ENCODE measurements at places on chromosomes 6 and 20.

DNA sequence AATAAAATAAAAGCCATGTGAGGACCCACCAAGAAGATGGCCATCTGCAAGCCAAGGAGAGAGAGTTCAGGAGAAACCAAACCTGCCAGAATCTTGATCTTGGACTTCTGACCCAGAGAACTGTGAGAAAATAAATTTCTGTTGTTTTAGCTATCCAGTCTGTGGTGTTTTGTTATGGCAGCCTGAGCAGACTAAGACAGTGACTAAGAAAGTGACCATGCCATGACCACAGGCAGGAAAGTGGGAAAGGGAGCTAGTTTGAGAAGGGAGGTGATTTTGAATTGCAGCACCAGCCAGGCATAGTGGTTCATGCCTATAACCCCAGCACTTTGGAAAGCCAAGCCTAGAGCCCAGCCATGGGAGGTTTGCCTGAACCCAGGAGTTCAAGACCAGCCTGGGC lies 21.9 kb upstream of the C6orf62 start:
- no peak for DNase-seq

- no peak for DNase-seq
Observed at GRCh38 chr6:1538369-1538768, 71.3 kb upstream of the FOXC1 start.

DNA sequence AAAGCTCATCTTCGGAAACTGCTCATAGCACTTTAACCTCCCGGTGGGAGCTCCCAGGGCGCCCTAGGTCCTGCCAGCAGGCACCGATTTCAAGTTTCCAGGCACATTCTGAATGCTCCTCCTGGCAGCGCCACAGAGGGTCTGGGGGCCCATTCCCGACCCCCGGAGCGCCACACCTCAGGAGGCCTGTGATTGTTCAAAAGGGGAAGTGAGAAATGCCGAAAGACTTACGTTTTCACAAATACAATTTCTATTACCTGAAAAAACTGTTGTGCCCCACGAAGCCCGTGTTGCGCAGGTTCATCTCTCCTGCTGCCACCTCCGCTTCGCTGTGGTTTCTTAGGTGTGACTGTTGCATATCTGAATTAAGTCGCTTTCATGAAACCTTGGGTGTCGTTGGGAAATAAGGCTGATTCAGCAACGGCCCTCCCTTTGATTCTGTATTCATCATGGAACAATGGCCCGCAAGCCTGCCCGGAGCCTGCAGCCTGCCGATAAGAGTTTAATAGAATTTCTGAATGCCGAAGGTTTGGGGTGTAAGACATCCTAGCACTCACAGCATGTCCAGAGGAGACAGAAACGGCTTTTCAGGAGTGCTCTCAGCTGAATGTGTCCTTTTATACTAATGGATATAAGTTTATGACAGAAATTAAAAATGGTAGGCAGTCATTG lies 1.9 kb upstream of the MYT1 start:
- DNase-seq = no peak

- DNase-seq = no peak
Observed at GRCh38 chr6:70629929-70630328, 37.8 kb upstream of the SMAP1 start.

GRCh38 chr6:98843271-98844243 lies 9.2 kb downstream of the POU3F2 start:
- no peak for DNase-seq

DNA sequence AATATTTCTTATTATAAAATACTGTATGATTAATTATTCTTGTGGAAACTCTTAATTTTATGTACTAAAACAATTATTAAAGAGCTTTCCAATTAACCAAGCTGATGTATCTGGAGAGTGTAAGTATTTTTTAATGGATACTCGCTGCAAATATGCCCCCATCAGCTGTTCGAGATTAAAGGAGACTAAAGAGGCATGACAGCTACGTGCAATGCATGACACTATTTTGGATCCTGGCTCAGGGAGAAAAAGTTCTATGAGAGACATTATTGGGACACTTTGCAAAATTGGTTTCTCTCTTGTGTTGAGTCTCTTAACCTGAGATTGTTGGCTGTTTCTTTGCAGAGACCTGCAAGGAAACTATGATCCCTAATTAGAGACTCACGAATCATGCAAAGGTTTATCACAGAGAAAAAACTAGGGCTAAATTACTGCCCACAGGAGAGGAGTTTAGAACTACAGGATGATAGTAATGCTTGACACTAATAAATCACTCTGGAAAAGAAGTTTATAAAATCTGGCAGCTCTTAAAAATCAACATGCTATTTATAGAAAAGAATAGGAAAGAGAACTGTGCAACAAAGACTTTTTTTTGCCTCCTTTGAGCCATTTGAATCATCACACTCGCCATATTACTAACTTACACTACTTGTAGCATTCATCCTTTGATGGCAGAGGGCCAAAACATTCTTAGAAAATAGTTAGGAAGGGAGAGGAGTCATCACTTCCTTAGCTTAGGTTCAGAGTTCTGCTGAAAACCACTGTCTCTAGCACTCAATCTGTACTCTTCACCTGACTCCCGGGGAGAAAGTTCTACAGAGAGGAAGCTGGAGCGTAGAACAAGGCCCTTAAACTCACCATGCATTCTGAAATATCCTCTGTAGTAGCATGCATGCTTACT lies 25.3 kb downstream of the NRN1 start:
- peak; percentile 80 for DNase-seq

DNA sequence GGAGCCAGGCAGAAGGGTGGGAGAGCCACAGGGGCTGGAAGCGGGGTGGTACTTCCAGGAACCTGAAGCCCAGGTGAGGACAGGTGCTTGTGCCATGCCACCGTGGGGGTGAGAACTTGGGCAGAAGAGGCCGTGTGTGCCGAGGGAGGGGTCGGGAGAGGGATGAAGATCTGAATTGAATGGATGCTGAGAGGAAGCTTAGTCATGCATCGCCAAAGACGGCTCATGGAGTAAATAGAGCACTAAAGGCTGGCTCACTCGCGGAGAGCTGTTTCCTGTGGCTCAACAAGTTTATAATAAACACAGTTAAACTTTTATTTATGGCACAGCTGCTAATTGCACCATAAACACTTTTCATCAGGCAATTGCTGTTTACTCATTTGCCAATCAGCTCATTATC lies 21.7 kb upstream of the MYT1 start:
- no peak for DNase-seq

DNA sequence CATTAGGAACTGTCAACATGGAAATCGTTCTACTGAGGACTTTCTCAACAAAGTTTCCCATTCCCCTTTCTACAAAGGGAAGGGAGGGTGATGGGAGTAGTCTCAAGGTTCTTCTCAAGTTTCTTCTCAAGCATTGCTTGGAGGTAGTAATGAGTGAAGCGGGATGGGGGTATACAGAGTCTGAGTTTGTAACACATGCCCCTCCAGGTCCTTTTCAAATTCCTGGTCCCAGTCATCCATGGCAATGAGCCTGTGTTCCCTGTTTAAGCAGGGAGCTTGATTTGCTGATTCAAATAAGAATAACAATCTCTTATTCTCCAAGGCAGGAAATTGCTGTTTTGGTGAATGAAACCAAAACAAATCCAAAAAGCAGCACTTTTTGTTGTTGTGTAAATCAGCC lies 45.5 kb downstream of the MYLK4 start:
- no peak for DNase-seq

DNA sequence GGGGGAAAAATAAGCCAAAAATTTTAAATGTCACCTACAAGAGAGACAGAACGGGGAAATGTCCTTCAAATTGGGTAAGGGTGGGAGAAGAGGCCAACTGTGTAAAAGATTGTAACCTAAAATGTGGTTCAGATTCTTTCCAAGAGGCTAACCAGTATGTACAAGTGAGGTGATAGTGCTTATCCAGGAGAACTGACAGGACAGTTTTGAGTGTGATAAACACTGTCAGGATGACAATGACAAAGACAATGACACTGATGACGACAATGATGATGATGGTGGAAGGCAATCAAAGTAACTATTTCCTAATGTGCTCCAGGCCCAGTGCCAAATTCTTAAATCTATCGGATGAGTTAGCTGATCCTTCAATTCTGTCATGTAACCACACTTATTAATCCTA lies 57.3 kb downstream of the TASP1 start:
- DNase-seq = no peak

DNA sequence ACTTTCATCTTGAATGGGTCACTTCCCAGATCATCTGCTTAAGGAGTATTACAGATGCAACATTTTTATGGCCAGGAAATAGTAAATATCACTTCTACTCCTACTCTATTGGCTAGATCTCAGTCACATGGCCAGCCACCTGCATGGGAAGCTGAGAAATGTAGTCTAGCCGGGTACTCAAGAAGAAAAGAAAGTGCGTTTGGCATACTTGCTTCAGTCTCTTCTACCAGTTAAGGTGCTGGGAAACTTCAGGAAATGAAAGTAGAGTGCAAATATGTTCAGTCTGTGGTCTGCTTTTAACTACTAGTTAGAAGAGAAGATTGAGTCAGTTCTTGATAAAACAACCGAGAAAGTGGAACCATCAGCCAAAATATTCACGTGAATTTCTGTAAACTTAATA lies 129.2 kb downstream of the PDSS2 start:
- no peak for DNase-seq

GRCh38 chr6:37136821-37137200 lies 33.1 kb upstream of the PIM1 start:
- no peak for DNase-seq

DNA sequence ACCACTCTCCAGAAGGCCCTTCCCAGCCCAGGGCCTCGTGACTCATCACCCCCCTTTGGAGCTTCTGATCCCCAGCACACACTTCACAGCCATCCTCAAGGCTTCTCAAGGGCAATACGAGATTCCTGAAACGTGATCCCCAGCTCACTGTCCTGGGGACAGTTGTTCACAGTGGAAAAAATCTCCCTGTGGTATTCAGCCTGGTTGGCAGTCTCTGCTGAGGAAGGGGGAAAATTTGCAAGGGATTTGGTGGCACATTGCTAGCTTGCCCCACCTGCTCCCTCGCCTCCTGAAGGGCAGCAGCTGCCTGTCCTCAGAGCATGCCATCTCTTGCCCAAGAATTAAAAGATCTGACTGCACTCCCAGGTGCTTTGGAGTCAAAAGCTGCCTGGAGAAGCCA lies 20.7 kb upstream of the PKHD1 start:
- DNase-seq = no peak

GRCh38 chr6:163398815-163399214 lies 15.7 kb upstream of the QKI start:
- DNase-seq = no peak

DNA sequence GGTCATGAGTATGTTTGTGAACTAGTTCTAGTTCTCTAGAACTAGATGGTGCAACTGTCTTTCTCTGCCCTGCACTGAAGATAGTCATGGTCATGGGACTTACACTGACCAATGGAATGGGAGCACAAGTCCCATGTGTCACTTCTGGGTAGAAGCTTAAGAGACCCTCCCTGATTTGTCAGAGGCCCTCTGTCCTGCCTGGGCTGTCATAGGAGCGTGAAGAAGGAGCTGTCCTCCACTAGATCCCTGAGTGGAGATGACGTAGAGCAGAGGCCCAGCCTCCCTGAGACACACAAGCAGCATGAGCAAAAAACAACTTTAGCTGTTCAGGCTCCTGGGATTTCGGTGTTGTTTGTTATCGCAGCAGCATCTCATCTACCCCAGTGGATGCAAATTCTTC lies 514.5 kb downstream of the PREX1 start:
- DNase-seq = no peak

DNA sequence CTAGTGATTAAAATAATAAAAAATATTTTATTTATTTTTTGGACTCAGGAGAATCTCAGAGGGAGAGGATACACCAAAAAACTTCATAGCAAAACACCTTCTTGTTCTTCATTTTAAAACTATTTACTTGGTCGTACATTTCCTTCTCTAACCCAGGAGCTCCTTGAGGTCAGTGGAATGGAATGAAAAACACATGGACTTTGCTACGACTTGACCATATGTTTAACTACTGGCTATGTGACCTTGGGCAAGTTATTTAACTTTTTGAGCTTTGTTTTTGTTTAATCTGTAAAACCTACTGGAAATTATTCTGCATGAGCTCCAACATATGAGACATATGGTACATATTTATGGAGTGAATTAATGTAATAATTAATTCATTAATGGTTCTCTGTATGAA lies 1005.5 kb upstream of the CITED2 start:
- DNase-seq = no peak

DNA sequence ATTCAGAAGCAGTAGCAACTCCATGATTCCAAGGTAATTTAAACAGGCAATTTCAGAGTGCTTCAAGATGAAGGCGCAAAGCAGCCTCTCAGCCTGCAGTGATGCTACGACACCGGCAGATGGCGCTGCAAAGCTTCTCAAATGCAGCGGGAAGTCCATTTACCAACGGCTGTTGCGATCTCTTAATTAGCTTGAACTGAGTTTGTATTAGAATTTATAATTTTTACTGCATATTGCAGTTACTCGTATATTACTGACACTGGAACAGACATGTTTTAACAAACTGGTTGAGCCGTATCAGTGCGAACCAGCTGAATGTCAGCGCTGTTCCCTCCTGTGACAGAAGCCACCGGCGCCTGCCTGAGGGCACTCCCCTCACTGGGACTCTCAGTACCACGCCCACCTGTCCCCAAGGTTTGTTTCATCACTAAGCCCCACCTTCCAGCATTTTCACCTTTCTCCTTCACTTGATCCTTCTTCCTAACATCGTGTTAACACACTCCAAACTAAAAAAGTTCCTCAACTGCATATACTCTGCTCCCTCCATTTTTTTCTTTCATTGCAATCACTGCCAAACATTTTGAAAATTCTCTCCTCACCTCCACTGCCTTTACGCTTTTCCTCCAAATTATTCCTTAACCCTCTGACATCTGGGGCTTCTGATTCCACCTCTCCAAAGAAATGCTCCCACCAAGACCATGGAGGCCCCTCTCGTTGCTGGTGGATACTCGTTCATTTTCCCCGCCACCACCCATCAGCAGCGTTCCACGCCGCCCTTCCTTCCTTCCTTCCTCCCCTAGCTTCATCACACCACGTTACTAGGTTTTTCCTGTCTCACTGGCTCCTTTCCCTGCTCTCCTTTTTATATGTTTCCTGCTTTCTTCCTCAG lies 14.5 kb downstream of the GNL1 start:
- DNase-seq = peak; percentile 69

- peak; percentile 72 for DNase-seq
Observed at GRCh38 chr6:111737065-111737521, 131.4 kb upstream of the TRAF3IP2 start.

- DNase-seq = no peak
Observed at GRCh38 chr6:1821164-1821512, 211.4 kb downstream of the FOXC1 start.

- DNase-seq = no peak
Observed at GRCh38 chr6:12750416-12750815, 33.8 kb downstream of the PHACTR1 start.

DNA sequence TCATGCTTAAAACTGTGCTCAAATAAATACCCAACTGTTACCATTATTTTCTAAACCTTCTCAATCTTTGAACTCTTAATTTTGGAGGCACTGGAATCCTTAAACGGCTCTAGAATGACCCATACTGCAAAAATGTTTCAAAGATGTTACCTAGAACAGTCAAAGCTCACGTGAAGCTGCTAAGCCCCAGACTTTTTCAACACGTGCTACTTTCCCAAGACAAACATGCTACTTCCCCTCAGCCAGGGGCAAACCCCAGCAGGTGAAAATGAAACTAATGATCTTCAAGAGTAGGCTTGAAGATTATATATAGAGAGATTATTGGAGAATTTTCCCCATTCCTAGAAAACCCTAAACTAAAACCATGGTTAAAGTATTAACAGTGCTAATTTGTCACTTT lies 28.1 kb downstream of the HUS1B start:
- no peak for DNase-seq

- DNase-seq = no peak
Observed at GRCh38 chr6:25973923-25974555, 11.4 kb downstream of the TRIM38 start.
